NCI-H774 (cell line): ENCODE measurements at places on chromosomes 7 and 10.

DNA sequence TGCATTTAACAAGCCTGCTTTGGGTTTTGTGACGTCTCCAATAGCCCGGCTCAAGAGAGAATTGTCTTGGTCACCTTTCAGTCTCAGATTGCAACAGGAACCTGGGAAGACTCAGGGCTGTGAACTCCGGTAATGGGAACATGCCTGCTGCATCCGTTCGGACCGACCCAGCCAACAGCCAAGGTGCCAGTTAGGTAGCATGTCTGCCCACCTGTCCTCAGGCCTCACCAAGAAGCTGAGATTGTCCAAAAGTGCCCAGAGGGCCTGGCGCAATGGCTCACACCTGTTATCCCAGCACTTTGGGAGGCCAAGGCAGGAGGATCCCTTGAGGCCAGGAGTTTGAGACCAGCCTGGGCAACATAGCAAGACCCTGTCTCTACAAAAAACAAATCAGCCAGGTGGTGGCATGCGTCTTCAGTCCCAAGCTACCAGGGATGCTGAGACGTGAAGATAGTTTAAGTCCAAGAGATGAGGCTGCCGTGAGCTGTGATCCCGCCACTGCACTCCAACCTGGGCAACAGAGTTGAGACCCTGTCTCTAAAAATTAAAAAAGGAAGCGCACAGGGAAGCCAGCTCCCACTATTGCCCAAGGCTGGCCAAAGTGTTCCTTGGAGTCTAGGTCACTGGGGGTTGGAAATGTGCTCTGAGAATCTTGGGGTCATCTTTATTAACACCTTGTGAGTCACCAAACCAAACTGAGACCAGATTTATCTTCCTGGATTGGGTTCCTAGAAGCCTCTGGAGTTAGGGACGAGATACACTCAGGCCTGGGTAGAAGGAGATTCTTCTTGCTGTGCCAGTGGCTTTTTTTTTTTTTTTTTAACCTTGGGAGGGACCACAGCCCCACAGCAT lies 26.9 kb downstream of the BAG3 start:
- DNase-seq, result no peak

DNA sequence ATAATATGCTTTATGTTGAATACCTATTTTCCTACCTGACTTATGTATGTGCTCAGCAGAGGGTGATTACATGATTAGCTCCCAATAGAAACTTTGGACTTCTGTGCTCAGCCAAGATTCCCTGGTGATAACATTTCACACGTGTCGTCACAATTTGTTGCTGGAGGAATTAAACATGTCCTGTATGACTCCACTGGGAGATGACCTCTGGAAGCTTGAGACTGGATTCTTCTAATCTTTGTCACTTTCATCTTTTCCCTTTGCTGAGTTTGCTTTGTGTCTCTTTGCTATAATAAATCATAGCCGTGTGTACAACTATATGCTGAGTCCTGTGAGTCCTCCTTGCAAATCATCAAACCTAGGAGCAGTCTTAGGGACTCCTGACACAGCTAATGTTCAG lies 120.9 kb upstream of the LRRTM3 start:
- DNase-seq, result no peak

GRCh38 chr10:121608469-121609190 lies 10.4 kb upstream of the FGFR2 start:
- peak; percentile 21 for DNase-seq

DNA sequence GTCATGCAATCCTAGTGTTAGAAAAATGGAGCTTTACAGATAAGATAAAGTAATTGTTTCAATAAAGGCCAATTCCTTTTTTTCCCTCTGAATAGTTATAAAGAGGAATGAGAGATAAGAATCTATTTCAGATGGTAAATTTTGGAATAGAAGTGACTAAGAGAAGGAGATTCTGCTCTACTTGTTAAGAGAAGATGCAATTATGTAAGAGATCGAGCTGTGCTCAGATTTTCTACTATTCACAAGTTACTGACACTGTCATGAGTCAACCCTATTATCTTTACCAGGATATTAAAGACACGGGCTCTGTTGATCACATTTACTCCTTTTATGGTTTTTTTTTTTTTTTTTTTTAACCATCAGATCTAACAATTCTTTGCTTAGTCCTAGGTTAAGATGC lies 511.3 kb downstream of the ARL4A start:
- DNase-seq, result no peak

GRCh38 chr7:116812860-116813259 lies 49.5 kb upstream of the CAPZA2 start:
- no peak for DNase-seq

- no peak for DNase-seq
Measured at GRCh38 chr7:100687751-100688300, 6.2 kb downstream of the GIGYF1 start.

GRCh38 chr7:106954840-106955239 lies 89.7 kb upstream of the PRKAR2B start:
- DNase-seq, result no peak

- no peak for DNase-seq
Measured at GRCh38 chr10:34666008-34666704, 148.9 kb downstream of the PARD3 start.

- no peak for DNase-seq
Measured at GRCh38 chr10:72782649-72783330, 90.8 kb downstream of the MCU start.
